Spinal cord (tissue), 10 donors: ENCODE measurements at places on chromosomes 4 and X. TPM values are rescaled to one million over a fixed set of nuclear protein-coding genes. Genes with fewer than 3 reads are reported as not detected.

Gene CT45A3
- total RNA-seq = 0.33 TPM

Gene CXCL6
- total RNA-seq = 0.79 TPM

Gene COMMD8
- 18.3 TPM for total RNA-seq

Gene RPS6KA6
- 14.1 TPM for total RNA-seq

Gene SORBS2
- 71.4 TPM for total RNA-seq

Gene CPEB2
- 64.2 TPM for total RNA-seq

Gene KCNIP4
- 12.5 TPM for total RNA-seq

Gene CDKL5
- total RNA-seq = 15.3 TPM

Gene HTN3
- not detected for total RNA-seq

Gene SMC1A
- 28.4 TPM for total RNA-seq

Gene MTCP1
- total RNA-seq = 24.9 TPM

Gene SMARCA1
- 77.5 TPM for total RNA-seq

Gene SPANXN3
- not detected for total RNA-seq
